Tibial nerve (tissue), 4 donors: ENCODE measurements at places on chromosomes 12 and 14. TPM values are rescaled to one million over a fixed set of nuclear protein-coding genes. Genes with fewer than 3 reads are reported as not detected.

The CEP128 gene
- total RNA-seq, result 13.5 TPM

The NAV3 gene
- 36.0 TPM for total RNA-seq

The GABARAPL1 gene
- total RNA-seq, result 162 TPM

GRCh38 chr12:70971001-70971794, 50.7 kb upstream of the PTPRR start:
- no peak overlapping the region for H3K4me3 ChIP-seq
- H3K4me1 ChIP-seq, result no peaks in the 10 kb centered on the region
- H3K36me3 ChIP-seq, result no peaks in the 10 kb centered on the region

- DNase-seq, result no peak
- H3K27me3 ChIP-seq, result no peaks in the 10 kb centered on the region
- no peak overlapping the region for H3K4me3 ChIP-seq
Observed at GRCh38 chr12:51450333-51450732, 25.7 kb downstream of the SLC4A8 start.
